ENCODE measurements at places on chromosomes 5 and 9.
A peak's percentile ranks its signal among the peaks of the same experiment; 100 is the strongest.

DNA sequence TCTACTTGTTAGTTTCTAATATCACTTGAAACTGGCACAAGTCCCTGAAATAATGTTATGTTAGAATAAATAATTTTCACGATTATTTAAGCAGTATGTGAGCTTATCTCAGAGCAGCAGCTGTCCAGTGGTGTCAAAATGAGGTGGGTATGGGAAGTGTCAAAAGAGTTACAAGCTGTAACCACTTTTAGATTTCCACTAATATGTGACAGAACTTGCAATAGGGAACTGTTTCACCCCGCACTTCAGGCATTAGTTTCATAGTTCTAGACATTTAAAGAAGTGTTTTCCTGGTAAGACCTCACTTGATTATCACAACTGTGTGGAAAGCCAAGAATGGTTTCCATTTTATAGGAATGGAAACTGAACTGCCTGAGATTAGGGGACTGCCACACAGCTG, 2.9 kb upstream of the ISCA1 start:
- peaks cover 3% of the 10 kb centered on the region for H3K36me3 ChIP-seq
- H3K4me1 ChIP-seq: peaks cover 7% of the 10 kb centered on the region
- no peak overlapping the region for H3K4me3 ChIP-seq

DNA sequence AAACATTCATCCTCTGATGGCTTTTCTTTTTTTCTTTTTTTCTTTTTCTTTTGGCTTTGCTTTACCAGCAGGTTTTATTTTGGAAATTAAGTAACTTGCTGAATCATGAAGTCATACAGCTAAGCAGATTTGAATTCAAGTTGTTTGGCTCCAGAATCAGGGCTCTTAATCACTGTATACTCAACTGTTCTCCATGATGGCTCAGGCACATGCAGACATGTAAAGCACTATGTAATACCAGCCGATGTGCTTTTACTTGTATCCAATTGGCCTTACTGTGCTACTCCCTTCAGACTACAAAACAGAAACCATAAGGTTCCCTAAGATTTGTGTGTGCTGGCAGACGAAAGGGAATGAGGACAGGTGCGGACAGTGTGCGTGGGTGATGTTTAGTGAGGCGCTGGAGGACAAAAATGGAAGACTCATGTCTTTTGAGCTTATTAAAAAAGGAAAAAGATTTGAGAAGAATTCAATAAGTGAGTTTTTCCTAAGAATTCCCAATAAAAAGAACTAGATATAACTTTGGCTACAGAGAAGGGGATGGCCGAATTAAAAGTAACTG, 44.7 kb upstream of the OTP start:
- H3K4me1 ChIP-seq: no peaks in the 10 kb centered on the region
- no peak overlapping the region for H3K4me3 ChIP-seq
- DNase-seq: no peak
- peaks cover 2% of the 10 kb centered on the region for H3K36me3 ChIP-seq
- no peaks in the 10 kb centered on the region for H3K27me3 ChIP-seq
- H3K27ac ChIP-seq: no peak overlapping the region

DNA sequence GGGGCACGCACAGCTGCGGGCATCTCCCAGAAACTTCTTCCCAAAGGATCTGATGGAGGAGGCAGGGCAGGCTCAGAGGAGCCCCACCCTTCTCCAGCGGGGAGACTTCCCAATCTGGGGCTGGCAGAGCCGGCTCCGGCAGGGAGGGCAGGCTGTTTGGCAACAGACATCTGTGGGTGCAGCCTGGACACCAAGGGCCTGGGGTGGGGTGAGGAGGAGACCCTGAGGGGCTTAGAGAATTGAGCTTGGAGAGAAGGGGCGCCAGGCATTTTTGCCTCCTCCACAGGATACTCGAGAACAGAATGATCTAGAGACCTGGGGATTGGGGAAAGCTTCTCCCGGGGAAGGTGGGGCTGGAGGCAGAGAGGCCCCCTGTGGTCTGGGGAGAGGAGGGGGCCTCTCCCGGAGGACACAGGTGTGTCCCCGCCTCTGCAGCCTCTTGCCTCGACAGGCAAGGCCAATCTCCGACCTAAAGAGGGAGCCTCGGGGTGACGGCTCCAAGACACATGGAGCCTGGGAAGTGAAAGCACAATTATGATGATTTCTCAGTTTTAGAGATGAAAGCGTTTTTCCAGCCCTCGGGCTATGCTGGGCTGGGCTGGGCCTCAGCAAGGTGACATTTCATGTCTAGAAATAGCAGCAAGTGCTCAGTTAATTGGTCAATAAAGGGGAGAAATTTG, 8.4 kb downstream of the LHX3 start:
- no peaks in the 10 kb centered on the region for H3K4me1 ChIP-seq
- no peaks in the 10 kb centered on the region for H3K36me3 ChIP-seq
- no peak overlapping the region for H3K27ac ChIP-seq
- no peak overlapping the region for H3K4me3 ChIP-seq

- peaks cover 28% of the 10 kb centered on the region for H3K4me1 ChIP-seq
- DNase-seq: no peak
- peak overlapping the region; percentile 88 for H3K27ac ChIP-seq
- no peaks in the 10 kb centered on the region for H3K27me3 ChIP-seq
- no peaks in the 10 kb centered on the region for H3K36me3 ChIP-seq
These were observed 24.0 kb downstream of the RAPGEF6 start for GRCh38 chr5:131611064-131611381.

GRCh38 chr9:20941174-20941690, 90.2 kb downstream of the HACD4 start:
- no peaks in the 10 kb centered on the region for H3K4me1 ChIP-seq
- DNase-seq: peak; percentile 38
- H3K27me3 ChIP-seq: no peaks in the 10 kb centered on the region

GRCh38 chr5:33105521-33105941, 335.2 kb upstream of the TARS1 start:
- peak; percentile 80 for DNase-seq
- H3K36me3 ChIP-seq: no peaks in the 10 kb centered on the region
- no peaks in the 10 kb centered on the region for H3K27me3 ChIP-seq
- H3K27ac ChIP-seq: peak overlapping the region; percentile 35
- peaks cover 8% of the 10 kb centered on the region for H3K4me1 ChIP-seq

DNA sequence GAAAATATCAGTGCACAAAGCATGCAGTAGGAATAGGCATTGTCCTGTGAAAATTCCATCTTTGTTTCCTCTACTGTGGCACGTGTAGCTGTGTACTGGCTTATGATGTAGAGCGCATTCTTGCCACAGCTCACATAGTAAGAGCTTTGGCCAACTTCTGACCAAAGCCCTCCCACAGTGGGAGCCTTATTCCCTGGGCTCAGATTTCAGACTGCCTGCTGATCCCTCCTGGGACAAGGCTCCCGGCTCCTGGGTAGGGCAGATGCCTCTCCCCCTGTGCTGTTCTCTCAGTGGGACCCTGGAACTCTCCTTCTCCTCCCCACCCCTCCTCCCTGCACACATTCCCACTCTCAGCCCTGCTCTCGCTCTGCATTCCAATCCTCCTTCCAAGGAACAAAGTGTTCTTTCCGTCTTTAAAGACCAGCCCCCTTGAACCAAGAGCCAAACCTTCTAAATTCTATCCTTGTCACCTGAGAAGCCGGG, 17.5 kb downstream of the LCP2 start:
- no peak overlapping the region for H3K4me3 ChIP-seq
- no peak for DNase-seq
- no peaks in the 10 kb centered on the region for H3K4me1 ChIP-seq

Measured in astrocyte (in vitro differentiated cells and primary cell).